ENCODE measurements at places on chromosomes 6 and 20. TPM values are rescaled to one million over a fixed set of nuclear protein-coding genes. Genes with fewer than 3 reads are reported as not detected.

GRCh38 chr20:3815703-3816315, 4.5 kb upstream of the AP5S1 start:
- peaks cover 32% of the 10 kb centered on the region for H3K4me1 ChIP-seq
- no peaks in the 10 kb centered on the region for H3K36me3 ChIP-seq
- no peaks in the 10 kb centered on the region for H3K27me3 ChIP-seq
- DNase-seq, result no peak

DNA sequence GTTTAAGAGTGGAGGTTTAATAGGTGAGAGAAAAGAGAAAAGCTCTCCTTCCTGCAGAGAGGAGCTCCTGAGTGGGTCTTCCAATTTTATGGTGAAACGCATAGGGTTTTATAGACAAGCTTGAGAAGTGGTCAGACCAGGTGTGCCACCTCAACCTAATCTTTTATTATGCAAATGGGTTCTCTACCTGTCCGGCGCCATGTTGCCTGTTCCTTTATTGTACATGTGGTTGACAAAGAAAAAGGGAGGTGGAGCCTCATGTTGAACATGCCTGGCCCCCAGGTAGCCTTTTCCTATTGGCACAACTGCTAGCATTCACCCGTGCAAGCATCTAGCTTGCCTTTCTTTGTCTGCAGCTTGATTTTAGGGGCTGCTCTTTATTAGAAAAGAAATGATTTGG, 115.9 kb upstream of the F13A1 start:
- no peak overlapping the region for H3K4me3 ChIP-seq
- H3K27ac ChIP-seq, result no peak overlapping the region
- no peaks in the 10 kb centered on the region for H3K4me1 ChIP-seq
- no peaks in the 10 kb centered on the region for H3K36me3 ChIP-seq
- no peak for DNase-seq

GRCh38 chr6:5958921-5959320, 47.8 kb downstream of the NRN1 start:
- no peaks in the 10 kb centered on the region for H3K36me3 ChIP-seq
- no peaks in the 10 kb centered on the region for H3K27me3 ChIP-seq
- H3K4me3 ChIP-seq, result no peak overlapping the region
- no peak overlapping the region for H3K27ac ChIP-seq

DNA sequence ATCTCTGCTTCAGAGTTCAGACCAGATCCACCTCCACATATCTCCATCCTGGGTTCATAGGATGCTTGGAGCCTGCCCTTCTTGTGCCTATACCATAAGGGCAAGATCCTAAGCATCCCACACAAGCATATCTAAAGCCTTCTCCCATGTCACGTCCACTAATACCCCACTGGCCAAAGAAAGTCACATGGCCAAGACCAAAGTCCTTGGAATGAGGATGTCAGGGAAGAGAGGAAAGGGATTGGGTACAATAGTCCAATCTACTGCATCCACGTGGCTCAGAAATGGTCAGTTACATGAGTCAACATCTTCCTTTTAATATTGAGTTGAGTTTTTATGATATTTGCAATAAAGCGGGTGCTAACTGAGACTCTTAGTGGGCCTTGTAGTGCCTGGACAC, 515.9 kb upstream of the SULF2 start:
- no peaks in the 10 kb centered on the region for H3K36me3 ChIP-seq
- DNase-seq, result no peak
- H3K27ac ChIP-seq, result no peak overlapping the region
- peaks cover 3% of the 10 kb centered on the region for H3K27me3 ChIP-seq
- H3K4me1 ChIP-seq, result peaks cover 2% of the 10 kb centered on the region

GRCh38 chr20:41609474-41609873, 8.7 kb downstream of the CHD6 start:
- peaks cover 30% of the 10 kb centered on the region for H3K4me1 ChIP-seq
- no peak for DNase-seq
- H3K27me3 ChIP-seq, result no peaks in the 10 kb centered on the region
- no peak overlapping the region for H3K4me3 ChIP-seq
- H3K36me3 ChIP-seq, result no peaks in the 10 kb centered on the region

- no peaks in the 10 kb centered on the region for H3K36me3 ChIP-seq
- H3K4me1 ChIP-seq, result peaks cover 2% of the 10 kb centered on the region
Measured at GRCh38 chr20:15916623-15917022, 656.6 kb downstream of the KIF16B start.

DNA sequence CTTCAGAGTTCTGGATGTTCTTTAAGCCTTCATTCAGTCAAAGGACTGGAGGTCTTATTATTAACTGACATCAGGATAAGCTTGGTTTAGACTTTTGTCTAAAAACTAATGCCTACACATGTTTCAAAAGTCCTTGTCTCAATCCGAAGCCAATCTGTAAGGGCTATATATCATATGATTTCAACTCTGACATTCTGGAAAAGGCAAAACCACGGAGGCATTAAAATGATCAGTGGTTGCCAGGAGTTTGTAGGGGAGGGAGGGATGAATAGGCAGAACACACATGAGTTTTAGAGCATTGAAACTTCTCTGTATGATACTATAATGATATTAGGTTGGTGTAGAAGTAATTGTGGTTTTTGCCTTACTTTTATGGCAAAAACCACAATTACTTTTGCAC, 1285.8 kb upstream of the CITED2 start:
- H3K36me3 ChIP-seq, result no peaks in the 10 kb centered on the region
- no peak overlapping the region for H3K4me3 ChIP-seq
- H3K27me3 ChIP-seq, result no peaks in the 10 kb centered on the region

DNA sequence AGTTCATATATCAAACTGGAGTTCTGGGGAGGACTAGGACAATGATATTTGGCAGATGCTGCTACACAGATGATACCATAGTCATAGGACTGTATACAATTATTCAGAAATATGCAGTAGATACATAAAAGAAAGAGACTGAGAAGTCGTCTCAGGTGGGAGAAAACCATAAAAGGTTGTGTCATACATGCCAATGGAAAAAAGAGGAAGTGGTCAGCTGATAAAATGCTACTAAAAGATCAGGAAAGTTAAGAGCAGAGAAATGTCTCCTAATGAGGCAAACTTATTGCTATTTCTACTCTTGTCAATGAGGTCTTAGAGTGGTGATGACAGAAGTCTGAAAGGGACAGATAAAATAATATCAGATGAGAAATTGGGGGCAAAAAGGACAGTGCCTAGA, 407.6 kb downstream of the COL12A1 start:
- no peaks in the 10 kb centered on the region for H3K4me1 ChIP-seq
- H3K36me3 ChIP-seq, result no peaks in the 10 kb centered on the region
- no peak for DNase-seq

DNA sequence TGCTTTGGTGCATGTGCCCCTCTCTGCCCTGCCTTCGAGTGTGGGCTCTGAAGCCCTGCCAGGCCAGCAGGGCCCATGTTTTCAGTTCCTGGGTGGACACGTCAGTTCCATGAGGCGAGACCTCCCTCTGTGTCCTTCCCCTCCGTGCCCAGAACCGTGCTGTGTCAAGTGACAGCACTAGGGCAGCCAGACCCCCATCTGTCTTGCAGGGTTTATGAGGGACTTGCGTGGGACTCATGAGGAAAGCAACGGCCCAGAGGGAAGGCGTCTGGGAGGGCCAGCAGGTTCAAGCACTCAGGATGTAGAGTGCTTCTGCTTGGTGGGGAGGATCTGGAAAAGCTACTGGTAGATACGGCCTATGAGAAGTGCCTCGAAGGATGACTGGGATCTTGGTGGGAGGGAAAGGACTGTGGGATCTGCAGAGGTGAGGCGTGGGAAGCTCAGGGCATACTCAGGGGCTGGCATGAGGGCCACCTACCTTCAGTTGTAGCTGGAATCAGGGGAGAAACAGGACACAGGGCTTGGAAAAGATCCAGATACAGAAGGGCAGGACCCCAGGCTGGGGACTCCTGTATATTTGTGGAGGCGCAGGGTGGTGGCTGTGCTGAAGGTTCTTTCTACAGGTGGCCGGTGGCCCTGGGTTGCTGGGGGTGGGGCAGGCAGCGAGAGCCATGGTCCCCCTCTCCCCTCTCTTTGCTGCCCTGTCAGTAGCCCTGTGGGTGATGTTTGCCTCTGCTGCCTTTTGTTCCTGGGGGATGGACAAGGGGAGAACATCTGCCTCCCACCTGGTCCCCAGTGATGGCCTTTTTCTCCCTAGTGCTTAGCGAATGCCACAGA, 5.5 kb downstream of the NPEPL1 start:
- H3K4me1 ChIP-seq, result peaks cover 19% of the 10 kb centered on the region
- no peak overlapping the region for H3K27ac ChIP-seq
- no peak for DNase-seq

GRCh38 chr6:113659762-113660404, 197.3 kb upstream of the MARCKS start:
- no peaks in the 10 kb centered on the region for H3K4me1 ChIP-seq
- no peak overlapping the region for H3K4me3 ChIP-seq
- no peak for DNase-seq
- no peak overlapping the region for H3K27ac ChIP-seq
- no peaks in the 10 kb centered on the region for H3K27me3 ChIP-seq

DNA sequence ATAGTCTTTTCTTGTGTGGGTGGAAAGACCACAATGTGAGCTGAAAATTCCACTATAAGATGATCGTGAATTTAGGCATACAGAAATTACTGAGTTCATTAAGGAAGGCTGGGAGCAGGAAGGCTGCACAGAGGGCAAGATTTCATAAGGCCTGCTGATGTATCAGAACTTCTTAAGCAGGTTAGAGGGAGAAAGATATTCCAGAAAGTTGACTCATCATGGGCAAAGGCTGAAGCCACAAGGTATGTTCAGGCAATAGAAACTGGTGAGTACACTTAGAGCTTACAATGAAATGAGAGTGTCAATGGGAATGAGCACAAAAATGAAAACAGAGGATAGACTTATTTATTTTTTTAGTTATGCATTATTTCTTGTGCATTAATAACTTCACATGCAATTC, 618.6 kb downstream of the CBLN4 start:
- no peaks in the 10 kb centered on the region for H3K36me3 ChIP-seq
- no peaks in the 10 kb centered on the region for H3K27me3 ChIP-seq
- DNase-seq, result no peak
- no peak overlapping the region for H3K27ac ChIP-seq
- H3K4me3 ChIP-seq, result no peak overlapping the region
- H3K4me1 ChIP-seq, result no peaks in the 10 kb centered on the region

GRCh38 chr6:45423111-45423823, 45.5 kb upstream of the SUPT3H start:
- peak overlapping the region; percentile 20 for H3K4me3 ChIP-seq
- peaks cover 3% of the 10 kb centered on the region for H3K4me1 ChIP-seq

DNA sequence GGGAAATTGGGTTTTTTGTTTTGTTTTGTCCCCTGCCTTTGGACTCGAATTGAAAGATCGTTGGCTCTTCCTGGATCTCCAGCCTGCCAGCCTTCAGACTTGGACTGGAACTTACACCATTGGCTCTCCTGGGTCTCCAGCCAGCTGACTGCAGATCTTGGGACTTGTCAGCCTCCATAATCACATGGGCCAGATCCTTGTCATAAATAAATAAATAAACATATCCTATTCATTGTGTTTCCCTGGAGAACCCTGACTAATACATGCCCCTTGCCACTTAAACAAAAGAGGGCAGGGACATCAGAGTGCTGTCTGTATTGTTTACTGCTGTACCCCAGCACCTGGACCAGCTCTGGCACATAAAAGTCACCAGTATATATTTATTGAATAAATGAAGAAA, 101.5 kb downstream of the CAP2 start:
- no peaks in the 10 kb centered on the region for H3K36me3 ChIP-seq
- no peak overlapping the region for H3K27ac ChIP-seq
- no peaks in the 10 kb centered on the region for H3K27me3 ChIP-seq
- no peak overlapping the region for H3K4me3 ChIP-seq
- DNase-seq, result no peak

DNA sequence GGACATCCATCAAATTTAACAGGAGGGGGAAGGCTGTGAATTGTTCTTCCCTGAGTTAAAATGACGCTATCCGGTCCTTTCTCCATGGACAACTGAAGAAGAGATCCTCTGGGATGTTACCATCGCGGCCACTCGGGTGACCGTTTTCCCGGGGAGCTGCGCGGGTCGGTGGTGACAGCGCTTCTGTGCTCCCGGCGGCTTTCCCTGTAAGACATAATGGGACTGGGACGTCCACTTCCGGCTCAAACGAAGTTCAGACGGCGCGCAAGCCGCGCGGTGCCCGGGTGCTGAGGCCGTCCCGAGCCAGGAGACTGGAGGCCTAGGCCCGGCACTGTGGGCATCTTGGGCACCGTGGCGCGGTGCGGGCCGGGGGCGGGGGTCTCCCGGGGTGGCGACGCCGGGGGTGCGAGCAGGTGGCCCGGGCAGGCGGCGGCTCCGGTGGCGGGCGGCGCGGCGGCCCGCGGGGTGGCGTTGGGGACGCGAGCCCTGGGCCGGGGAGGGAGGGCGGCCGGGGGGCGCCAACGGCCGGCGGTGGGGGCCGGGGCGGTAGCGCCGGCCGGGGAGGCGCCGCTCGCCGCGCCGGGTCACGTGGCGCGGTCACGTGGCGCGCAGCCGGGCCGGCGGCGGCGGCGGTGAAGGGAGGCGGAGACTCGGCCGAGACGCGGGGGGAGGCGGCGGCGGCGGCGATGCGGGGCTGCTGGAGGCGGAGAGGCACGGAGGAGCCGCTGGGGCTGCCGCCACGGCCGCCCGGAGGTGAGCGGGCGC, 63.6 kb downstream of the GTF2H5 start:
- peak; percentile 73 for DNase-seq
- H3K27me3 ChIP-seq, result no peaks in the 10 kb centered on the region
- no peaks in the 10 kb centered on the region for H3K4me1 ChIP-seq
- peak overlapping the region; percentile 98 for H3K27ac ChIP-seq
- peak overlapping the region; percentile 89 for H3K4me3 ChIP-seq

- no peak overlapping the region for H3K27ac ChIP-seq
- H3K36me3 ChIP-seq, result no peaks in the 10 kb centered on the region
- no peaks in the 10 kb centered on the region for H3K4me1 ChIP-seq
Measured at GRCh38 chr6:13250703-13251102, 77.6 kb downstream of the TBC1D7 start.

DNA sequence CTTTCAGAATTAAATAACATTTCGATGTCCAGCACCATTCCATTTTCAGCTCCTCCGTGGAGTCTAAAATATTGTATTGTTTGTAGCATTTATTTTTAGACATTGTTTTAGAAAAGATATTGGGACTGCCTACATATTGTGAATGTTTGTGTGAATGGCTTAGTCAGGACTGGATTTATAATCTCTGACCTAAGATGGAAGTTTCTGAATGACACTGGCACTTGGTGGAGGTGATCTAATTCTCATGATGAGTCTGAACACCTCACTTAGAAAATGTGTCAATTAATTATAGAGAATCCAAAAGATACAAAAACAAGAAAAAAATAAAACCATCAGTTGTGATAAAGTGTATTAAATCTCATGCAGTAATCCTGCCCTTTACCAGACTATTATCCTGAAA, 60.8 kb upstream of the HBS1L start:
- H3K4me1 ChIP-seq, result no peaks in the 10 kb centered on the region
- no peak overlapping the region for H3K27ac ChIP-seq
- H3K27me3 ChIP-seq, result peaks cover 2% of the 10 kb centered on the region
- no peaks in the 10 kb centered on the region for H3K36me3 ChIP-seq
- no peak overlapping the region for H3K4me3 ChIP-seq

RBPJL gene
- total RNA-seq, result 0.12 TPM

LIME1 gene
- total RNA-seq, result 6.2 TPM

KCNK16 gene
- not detected for total RNA-seq

HMGCLL1 gene
- 14.8 TPM for total RNA-seq

EDEM2 gene
- 51.6 TPM for total RNA-seq

MTFR2 gene
- 2.3 TPM for total RNA-seq

All from lung (tissue), 17 donors.